ENCODE measurements at places on chromosomes 12 and 14. TPM values are rescaled to one million over a fixed set of nuclear protein-coding genes. Genes with fewer than 3 reads are reported as not detected.

Gene LETMD1
- 21.9 TPM for total RNA-seq

Gene SLC16A7
- 8.0 TPM for total RNA-seq

Gene ALG10B
- total RNA-seq: 2.8 TPM

Gene SMIM41
- not detected for total RNA-seq

Gene NPFF
- not detected for total RNA-seq

Gene SMOC1
- not detected for total RNA-seq

Gene MANSC4
- total RNA-seq: not detected

Gene CMTM5
- not detected for total RNA-seq

Gene PTPRQ
- total RNA-seq: 0.12 TPM

Gene CLEC7A
- total RNA-seq: not detected

Gene YARS2
- 56.6 TPM for total RNA-seq

Gene KLHDC1
- total RNA-seq: 0.05 TPM

Gene ERBB3
- 0.64 TPM for total RNA-seq

Gene L3HYPDH
- 28.1 TPM for total RNA-seq

Gene HOTAIR
- total RNA-seq: 9.8 TPM

Gene RNASE2
- total RNA-seq: not detected

Gene ACADS
- total RNA-seq: 1.8 TPM

Gene SPTB
- total RNA-seq: 2.0 TPM

Gene RND1
- 0.12 TPM for total RNA-seq

Gene GLI1
- 4.1 TPM for total RNA-seq
